ENCODE measurements at places on chromosomes 4 and X.

DNA sequence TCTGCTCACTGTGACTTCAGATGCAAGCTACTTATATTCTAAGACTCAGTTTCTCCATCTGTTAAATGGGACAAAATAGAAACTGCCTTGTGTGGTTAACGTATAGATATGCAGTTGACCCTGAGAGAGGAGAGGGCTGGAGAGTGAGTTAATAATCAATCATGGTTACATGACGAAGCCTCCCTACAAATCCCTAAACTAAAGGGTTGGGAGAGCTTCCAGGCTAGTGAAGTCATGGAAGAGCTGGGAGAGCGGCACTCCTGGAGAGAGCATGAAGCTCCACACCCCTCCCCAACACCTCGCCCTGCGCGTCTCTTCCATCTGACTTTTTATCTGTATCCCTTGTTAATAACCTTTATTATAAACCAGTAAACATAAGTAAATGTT lies 138.5 kb upstream of the FAM9B start:
- no peak overlapping the region for H3K27ac ChIP-seq
- H3K4me3 ChIP-seq, result no peak overlapping the region
- H3K27me3 ChIP-seq, result no peaks in the 10 kb centered on the region
- H3K36me3 ChIP-seq, result no peaks in the 10 kb centered on the region

DNA sequence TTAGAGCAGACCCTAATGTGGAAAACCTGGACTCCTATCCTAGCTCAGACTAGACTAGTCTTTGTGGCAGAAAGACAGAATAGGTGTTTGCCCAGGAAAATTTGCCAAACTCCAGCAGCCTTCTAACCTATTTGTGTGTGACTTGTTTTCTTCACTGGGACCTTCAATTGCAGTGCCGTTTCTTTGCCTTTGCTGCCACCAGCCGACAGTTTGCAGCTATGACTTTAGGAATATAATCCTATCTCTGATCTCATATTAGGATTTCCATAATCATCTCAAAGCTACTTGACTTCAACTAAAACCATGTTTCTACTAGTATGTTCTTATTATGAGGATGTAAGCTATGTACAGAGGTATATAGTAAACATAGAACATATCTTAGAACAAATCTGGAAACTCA lies 60.2 kb upstream of the PGAM4 start:
- H3K27ac ChIP-seq, result no peak overlapping the region
- H3K27me3 ChIP-seq, result peaks cover 2% of the 10 kb centered on the region
- H3K4me1 ChIP-seq, result no peaks in the 10 kb centered on the region
- DNase-seq, result peak; percentile 21

- no peaks in the 10 kb centered on the region for H3K36me3 ChIP-seq
- no peak for DNase-seq
- no peak overlapping the region for H3K4me3 ChIP-seq
- no peaks in the 10 kb centered on the region for H3K4me1 ChIP-seq
- no peak overlapping the region for H3K27ac ChIP-seq
Observed at GRCh38 chrX:138345801-138346200, 365.7 kb downstream of the FGF13 start.

GRCh38 chrX:39199429-39199828 lies 398.2 kb downstream of the MID1IP1 start:
- peaks cover 9% of the 10 kb centered on the region for H3K4me1 ChIP-seq
- DNase-seq, result no peak
- H3K27me3 ChIP-seq, result no peaks in the 10 kb centered on the region
- H3K4me3 ChIP-seq, result no peak overlapping the region
- H3K36me3 ChIP-seq, result no peaks in the 10 kb centered on the region

DNA sequence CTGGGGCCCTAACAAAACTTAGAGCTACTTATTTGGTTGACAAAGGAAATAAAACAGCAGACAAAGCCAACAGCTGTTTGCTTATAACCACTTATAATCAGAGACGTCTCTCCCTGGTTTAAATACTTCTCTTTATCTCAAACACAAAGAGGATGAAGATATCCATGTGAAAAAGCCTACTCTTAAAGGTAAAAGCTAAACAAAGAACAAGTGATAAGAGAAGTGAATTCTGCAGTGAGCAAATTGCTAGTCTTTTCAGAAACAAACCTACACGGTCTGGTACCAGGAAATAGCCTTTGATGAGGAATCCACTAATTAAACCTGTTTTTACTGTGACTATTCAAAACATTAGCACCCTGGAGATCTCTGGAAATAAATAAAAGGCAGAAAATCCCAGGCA lies 46.7 kb downstream of the GRIA3 start:
- no peaks in the 10 kb centered on the region for H3K36me3 ChIP-seq
- DNase-seq, result no peak
- no peak overlapping the region for H3K4me3 ChIP-seq
- H3K27ac ChIP-seq, result no peak overlapping the region
- no peaks in the 10 kb centered on the region for H3K4me1 ChIP-seq

DNA sequence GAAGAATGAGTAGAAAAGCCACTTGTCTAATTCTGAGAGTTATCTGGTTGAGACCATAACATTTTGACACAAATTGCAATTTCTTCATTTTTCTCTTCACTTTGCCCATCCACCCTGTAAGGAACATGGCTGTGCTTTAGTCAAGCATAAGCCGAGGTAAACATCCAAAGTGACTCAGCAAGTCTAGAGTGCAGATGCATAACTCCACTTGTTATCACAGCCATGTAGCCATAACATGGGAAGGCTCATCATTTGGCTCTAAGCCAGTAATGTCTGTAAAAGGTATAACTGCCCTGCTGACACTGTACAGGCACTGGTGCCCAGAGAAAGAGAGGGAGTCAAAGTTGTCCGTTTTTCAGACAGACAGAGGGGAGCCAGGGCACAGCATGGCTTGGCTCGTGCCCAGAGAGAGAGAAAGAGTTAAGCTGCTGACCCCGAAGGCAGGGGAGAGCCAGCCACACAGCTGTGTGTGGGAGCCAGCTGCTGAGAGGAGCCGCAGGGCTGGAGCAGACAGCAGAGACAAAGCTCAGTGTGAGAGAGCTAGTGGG lies 76.9 kb upstream of the EXOC1L start:
- DNase-seq, result peak; percentile 34
- H3K4me1 ChIP-seq, result no peaks in the 10 kb centered on the region

GRCh38 chrX:19643203-19643602 lies 127.9 kb upstream of the MAP3K15 start:
- H3K27me3 ChIP-seq, result no peaks in the 10 kb centered on the region
- H3K4me3 ChIP-seq, result no peak overlapping the region
- H3K4me1 ChIP-seq, result peaks cover 3% of the 10 kb centered on the region
- no peak for DNase-seq
- H3K36me3 ChIP-seq, result no peaks in the 10 kb centered on the region

DNA sequence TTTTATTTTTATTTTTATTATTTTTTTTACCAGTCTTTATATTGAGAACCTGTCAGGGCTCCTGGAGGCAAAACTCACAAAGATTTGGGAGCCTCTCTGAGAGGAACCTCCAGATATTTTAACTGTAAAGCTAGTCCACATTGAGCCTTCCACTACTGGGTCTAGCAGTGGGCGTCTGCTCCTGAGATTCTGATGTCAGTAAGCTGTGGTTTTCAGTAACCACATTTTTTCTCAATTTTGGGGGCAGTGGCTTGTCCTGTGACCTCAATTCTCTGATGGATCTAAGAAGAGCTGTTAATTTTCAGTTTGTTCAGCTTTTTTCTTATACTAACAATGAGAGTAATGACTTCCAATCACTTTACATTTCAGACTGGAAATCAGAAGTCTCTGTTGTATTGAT lies 23.6 kb upstream of the GPRASP1 start:
- H3K27ac ChIP-seq, result no peak overlapping the region
- no peaks in the 10 kb centered on the region for H3K27me3 ChIP-seq
- H3K4me3 ChIP-seq, result no peak overlapping the region
- DNase-seq, result no peak
- H3K36me3 ChIP-seq, result peaks cover 12% of the 10 kb centered on the region

- no peaks in the 10 kb centered on the region for H3K36me3 ChIP-seq
- no peak overlapping the region for H3K27ac ChIP-seq
- DNase-seq, result no peak
- no peak overlapping the region for H3K4me3 ChIP-seq
- no peaks in the 10 kb centered on the region for H3K27me3 ChIP-seq
Observed at GRCh38 chrX:114071412-114071811, 512.5 kb upstream of the HTR2C start.

DNA sequence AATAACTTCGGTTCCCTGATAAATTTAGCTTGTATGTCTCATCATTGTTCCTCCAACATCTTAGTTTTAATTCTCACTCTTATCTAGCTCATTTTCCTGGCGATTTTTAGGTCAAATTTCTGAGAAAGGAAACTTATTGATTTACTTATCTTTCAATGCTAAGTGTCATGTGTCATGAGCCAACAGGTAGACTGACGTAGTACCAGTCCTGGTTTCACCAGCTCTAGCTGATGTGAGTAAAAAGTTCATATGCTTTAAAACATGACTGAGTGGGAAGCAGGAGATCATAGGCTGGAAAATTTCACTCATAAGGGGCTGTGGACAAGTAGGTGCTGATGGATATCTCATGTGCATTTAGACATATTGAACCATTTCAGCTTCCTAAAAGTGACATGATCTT lies 441.7 kb upstream of the NR3C2 start:
- H3K4me3 ChIP-seq, result no peak overlapping the region
- no peaks in the 10 kb centered on the region for H3K4me1 ChIP-seq
- no peak for DNase-seq
- no peak overlapping the region for H3K27ac ChIP-seq
- peaks cover 2% of the 10 kb centered on the region for H3K27me3 ChIP-seq

GRCh38 chr4:99404595-99405287 lies 30.4 kb downstream of the ADH7 start:
- H3K4me1 ChIP-seq, result no peaks in the 10 kb centered on the region
- H3K36me3 ChIP-seq, result no peaks in the 10 kb centered on the region
- DNase-seq, result no peak
- H3K27me3 ChIP-seq, result peaks cover 5% of the 10 kb centered on the region

- peaks cover 25% of the 10 kb centered on the region for H3K4me1 ChIP-seq
- H3K36me3 ChIP-seq, result no peaks in the 10 kb centered on the region
- H3K4me3 ChIP-seq, result no peak overlapping the region
- no peak overlapping the region for H3K27ac ChIP-seq
Observed at GRCh38 chr4:110851989-110852388, 229.1 kb upstream of the PITX2 start.

DNA sequence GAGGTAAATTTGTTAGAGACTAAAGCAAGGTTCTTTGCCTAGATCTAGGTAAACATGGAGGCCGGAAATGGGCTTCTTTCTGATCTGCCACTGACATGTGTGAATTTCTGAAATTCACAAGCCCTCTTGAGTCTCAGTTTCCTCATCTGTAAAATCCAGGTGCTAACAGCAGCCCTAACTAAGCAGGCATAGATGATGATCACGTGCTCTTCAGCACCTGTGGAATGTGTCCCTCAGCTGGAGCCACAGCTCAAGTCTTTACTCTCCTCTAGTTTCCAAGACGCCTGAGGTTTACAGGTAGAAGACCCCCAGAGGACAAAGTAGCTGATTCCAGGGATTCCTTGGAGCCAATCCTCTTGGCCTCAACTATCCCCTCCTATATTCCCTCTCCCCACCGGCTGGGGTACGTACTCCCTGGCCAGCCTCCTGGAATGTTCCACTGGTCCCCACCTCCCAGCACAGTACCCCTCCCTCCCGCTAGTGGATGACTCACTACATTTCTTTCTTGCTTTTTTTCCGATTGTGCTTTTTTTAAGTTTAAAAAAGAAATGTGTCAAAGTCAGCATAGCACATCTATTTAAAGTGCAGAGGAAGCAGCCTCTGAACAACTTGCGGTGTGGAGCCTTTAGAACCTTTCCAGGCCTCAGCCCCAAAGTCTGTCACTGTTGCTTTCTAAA lies 98.4 kb downstream of the PHKA2 start:
- H3K27ac ChIP-seq, result no peak overlapping the region
- H3K36me3 ChIP-seq, result no peaks in the 10 kb centered on the region
- H3K4me1 ChIP-seq, result peaks cover 6% of the 10 kb centered on the region
- H3K4me3 ChIP-seq, result no peak overlapping the region
- no peaks in the 10 kb centered on the region for H3K27me3 ChIP-seq

DNA sequence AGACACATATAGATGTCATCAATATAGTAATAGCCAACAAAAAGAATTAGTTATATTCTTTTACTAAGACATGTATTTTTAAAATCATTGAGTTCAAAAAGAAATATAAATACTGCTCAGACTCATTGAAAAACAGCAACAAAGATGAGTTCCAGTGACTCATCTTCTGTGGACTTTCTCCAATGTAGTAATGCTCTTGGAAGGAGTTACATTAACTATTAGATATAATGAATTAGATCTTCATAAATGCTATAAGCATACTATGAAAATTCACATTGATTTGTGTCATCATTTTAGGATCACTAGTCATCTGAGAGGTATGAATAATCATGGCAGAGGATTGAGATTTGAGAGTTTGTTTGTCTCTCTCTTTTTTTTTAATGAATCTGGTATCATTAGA lies 547.8 kb upstream of the PCDH7 start:
- no peak for DNase-seq
- no peaks in the 10 kb centered on the region for H3K36me3 ChIP-seq
- no peak overlapping the region for H3K4me3 ChIP-seq

- H3K4me1 ChIP-seq, result no peaks in the 10 kb centered on the region
- no peak overlapping the region for H3K4me3 ChIP-seq
- no peak overlapping the region for H3K27ac ChIP-seq
- H3K27me3 ChIP-seq, result no peaks in the 10 kb centered on the region
Observed at GRCh38 chr4:189548484-189549125, 392.1 kb upstream of the FRG1 start.

DNA sequence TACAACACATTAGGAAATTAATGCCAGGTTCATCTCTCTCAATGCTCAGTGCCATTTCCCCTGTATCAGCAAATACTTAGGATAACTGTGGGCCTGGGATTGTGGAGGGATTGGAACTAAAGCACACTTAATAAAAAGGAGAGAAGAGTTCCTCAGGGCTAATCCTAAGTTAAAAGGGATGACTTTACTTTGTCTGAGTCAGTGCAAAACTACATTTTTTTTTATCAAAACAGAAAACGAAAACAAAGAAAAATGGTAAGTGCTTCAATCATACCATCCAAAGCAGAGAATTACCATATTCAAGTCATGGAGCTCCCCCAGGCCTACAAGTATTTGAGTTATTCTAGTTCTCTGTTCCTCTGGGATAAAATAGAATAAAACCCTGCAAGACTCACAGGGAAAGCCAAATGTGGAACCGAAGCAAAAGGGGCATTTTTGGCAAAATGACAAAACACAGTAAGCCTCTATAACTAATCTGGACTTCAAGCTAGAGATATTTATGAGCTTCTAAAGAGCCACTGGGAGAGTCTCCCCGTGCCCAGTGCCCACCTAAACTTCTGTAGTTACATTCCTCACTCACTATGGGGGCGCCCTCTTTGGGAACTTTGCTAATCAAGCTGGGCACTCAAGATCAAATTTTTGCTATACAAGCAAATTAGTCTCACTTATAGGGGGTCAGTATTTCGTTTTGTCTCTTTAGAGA lies 53.4 kb downstream of the PALLD start:
- H3K4me1 ChIP-seq, result peaks cover 10% of the 10 kb centered on the region
- H3K27ac ChIP-seq, result no peak overlapping the region
- no peak for DNase-seq

Data from glutamatergic neuron (in vitro differentiated cells).